Islet precursor cell (in vitro differentiated cells): ENCODE measurements at places on chromosomes 2 and 18.

DNA sequence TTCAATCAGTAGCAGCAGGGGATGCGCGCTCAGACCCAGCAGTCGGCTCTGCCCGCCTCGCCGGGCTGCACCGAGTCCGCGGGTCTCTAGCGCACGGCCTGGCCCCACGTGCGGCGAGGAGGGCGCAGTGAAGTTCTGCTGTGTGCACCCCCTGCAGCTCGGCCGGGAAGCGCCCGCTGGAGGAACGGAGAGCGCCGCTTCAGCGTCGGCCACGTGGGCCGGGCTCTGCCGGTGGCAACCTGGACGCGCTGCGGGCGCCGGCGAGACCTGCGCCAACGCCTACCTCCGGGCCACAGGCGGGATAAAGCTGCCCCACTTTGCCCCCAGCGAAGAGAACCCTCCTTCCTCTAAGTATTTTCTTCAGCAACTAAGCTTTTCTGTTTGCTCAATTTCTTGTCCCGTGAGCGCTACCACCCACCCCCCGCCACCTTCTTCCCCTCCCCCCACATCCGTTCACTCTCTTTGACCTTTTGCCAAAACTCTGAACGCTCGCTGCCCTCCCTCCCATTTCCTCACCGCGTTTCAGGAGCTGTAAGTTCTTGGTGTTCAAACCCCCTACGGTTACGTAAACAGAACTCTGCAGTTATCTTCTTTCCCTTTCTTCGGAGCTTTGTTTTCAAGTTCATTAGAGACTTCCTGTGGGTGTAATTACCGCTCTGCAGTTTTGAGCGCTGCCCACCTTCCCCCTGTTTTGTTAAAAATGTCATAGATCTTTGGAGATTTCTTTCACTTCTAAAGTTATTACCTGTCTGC is 42.6 kb upstream of the EDAR start:
- peak; percentile 71 for DNase-seq

GRCh38 chr2:153543635-153544071 is 65.1 kb upstream of the RPRM start:
- no peak for DNase-seq

DNA sequence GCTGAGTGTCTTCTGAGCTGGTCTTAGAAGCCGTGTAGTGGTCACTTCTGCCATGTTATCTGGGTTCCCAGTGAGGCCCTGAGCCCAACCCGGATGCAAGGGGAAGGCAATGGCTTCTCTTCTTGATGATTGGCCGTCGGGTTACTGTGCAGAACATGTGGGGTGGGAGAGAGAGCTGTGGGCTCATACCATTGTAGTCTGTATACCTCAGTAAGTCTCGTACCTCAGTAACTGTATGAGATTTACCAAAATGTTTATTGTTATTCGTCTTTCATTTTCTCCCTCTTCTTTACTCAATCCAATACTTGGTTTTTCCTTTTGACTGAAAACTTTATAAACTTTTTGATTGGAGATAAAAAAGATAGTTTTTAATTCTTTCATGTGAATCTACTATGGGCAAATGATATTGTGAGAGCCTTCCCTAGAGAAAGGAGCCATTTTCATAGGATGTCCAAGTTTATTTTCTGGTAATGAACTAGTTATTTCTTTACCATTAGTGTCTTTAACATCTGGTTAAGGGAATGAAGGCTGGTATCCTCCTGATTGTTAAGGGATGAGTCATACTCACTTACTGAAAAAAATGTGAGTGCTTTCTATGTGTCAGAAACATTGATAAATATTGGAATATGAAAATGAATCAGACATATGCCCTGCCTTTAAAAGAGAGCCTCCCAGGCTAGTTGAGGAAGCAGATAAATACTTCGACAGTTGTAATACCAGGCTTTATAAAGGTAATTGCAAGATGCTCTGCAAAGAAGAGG is 129.9 kb downstream of the PRPF40A start:
- DNase-seq = no peak

DNA sequence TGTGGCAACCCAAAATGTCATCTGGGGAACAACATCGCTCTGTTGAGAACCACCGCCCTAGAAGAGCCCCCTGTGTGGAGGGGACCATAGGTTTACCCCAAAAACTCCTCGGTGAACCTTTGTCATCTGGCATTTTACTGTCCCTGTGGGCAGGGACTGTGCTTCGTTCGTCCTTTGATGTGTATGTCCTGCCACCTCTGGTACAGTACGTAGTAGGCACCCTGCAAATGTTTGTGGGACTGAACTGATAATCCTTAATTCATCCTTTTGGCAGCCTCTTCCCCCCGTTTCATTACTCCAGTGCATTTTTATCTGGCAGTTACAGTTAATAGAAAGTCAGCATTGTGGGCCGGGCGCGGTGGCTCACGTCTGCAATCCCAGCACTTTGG is 728 bp downstream of the NAPG start:
- no peak for DNase-seq

DNA sequence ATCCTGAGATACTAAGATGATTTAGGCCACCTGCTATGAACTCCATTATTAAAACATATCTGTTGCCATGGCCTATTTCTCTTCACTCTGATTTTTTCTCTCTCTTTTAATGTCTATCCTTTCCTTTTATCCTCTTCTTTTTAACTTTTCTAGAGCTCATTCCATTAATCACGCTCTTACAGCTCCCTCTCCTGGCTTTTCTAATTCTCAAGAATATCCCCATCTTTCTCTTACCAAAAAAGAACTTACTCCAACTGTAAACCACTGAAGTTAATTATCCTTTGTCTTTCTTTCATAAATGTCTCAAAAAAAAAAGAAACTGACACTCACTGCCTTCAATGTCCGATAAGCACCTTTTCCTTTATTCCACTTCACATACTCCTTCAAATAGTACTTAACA is 7.9 kb downstream of the PPP3R1 start:
- no peak for DNase-seq

DNA sequence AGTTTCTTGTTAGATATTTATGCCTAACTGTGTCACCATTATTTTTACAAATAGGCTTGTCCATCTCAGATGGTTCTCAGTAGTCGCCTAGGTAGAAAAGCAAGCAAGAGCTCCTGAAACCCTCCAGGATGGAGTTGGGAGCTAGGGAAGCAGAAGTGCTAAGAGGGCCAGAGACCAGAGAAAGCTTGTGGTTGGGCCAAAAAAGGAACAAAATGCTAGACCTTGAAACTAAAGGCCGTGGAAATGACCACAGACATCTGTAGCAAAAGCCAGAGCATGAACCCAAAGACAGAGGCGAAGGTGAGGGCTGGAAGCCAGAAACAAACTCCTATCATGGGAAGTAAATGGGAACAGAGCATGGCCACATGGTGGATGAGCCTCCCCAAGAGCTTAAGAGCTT is 29.9 kb upstream of the RMDN2 start:
- DNase-seq = no peak

- DNase-seq = no peak
These were observed 38.5 kb downstream of the SLC4A3 start for GRCh38 chr2:219665926-219666325.

GRCh38 chr18:38330573-38330972 is 765.0 kb upstream of the CELF4 start:
- DNase-seq = no peak

DNA sequence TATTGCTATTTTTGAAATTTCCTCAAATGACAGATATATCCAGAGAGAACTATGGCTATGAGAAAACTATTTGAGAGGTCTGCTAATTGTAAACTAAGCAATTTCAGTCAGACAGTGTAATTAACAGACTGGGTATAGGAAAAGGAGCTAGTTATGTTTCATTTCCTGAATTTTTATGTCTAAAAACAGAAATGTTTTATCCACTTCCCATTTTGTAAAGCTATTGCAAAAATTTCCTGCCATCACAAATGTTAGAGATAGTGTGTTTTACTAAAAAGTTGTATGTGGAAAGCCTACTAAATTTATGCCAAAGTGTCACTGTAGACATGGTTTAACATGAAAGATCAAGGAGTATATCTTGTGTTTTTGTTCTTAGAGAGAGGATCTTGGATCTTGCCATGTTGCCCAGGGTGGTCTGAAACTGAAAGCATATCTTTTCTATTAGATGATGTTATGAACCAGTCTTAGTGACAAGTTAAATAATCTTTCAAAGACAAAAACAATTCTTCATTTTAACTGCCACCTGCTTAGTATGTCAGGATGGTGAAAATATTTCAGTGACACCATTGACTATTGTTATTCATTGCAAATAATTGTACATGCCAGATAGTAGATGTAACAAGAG is 40.5 kb upstream of the ITPRID2 start:
- no peak for DNase-seq

DNA sequence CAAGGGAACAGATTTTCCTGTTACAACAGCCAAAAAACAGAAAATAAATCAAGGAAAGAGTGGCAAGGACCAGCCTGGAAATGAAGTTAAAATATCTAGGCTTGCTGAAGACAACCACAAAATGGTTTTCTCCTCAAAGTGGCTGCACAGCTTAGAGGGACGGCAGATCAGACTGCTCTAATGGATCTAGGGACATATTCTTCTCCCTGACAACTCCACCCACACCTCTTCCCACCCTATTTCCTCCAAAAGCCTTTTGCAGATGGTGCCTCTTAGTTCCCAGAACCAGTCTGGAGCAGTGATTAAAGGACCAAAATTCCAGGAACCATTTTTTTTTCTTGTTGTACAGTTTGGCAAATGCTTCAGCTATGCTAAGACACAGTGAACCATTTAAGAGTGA is 220.2 kb upstream of the SIX2 start:
- no peak for DNase-seq
